Breast epithelium (tissue), 4 donors: ENCODE measurements at places on chromosomes 5 and 9. TPM values are rescaled to one million over a fixed set of nuclear protein-coding genes. Genes with fewer than 3 reads are reported as not detected.

- H3K4me1 ChIP-seq = no peaks in the 10 kb centered on the region
- peaks cover 9% of the 10 kb centered on the region for H3K27me3 ChIP-seq
- no peak for DNase-seq
- H3K36me3 ChIP-seq = no peaks in the 10 kb centered on the region
- H3K27ac ChIP-seq = no peak overlapping the region
- no peak overlapping the region for H3K4me3 ChIP-seq
Observed at GRCh38 chr5:35996076-35996475, 4.9 kb upstream of the UGT3A1 start.

DNA sequence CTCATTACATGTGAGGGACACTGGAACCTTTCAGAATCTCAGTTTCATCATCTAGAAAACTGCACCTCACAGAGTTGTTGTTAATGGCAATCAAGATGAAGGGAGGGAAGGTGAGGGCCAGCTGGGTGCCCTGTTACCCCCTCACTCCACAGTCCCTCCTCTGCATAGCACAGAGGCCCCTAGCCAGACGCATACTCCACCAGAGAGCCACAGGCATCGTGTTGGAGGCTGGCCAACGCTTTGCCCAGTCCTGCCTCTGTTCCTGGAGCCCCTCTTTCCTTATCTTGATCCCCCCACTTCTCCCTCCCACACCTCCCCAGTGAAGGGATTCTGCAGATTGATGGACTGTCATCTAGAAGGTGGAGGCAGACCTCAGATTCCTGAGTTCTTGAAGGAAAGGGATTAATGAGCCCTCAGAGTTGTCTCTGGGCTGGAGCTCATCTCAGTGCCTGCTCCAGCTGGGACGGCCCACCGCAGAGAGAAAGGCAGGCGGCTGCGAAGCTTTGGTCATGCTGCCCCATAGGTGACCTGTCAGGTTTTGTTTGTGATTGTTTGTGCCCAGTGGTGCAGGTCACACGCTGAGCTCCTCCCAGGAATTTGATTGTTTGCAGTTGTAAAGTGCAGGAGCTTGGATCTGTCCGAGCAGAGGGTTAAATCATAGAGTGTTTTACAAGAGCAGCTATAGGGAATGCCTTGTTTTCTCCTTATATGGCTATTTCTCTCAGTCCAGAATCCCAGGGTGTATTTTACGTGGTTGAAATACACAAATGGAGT, 487.3 kb downstream of the CCDC171 start:
- H3K4me3 ChIP-seq = no peak overlapping the region
- DNase-seq = no peak
- no peaks in the 10 kb centered on the region for H3K4me1 ChIP-seq
- H3K27ac ChIP-seq = no peak overlapping the region
- no peaks in the 10 kb centered on the region for H3K36me3 ChIP-seq

DNA sequence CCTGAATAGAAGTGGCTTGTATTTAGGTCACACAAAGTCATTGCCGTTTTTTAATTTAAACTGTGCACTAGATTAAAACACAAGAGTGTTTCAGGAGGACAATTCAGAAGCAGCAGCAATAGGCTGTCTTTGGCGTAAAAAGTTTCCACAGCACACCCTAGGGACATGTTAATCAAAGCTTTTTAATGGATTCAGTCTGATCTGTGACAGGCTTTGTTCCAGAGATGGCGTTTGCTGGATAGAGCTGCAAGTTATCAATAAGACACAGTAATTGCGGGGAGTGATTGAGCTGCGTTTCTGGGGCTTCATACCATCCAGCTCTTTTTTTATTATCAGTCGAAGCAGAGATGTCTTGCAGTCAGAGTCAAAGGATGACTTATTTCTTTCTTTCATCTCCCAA, 300.3 kb downstream of the ZNF608 start:
- H3K4me3 ChIP-seq = no peak overlapping the region
- no peak for DNase-seq
- no peaks in the 10 kb centered on the region for H3K4me1 ChIP-seq
- H3K27ac ChIP-seq = no peak overlapping the region
- H3K27me3 ChIP-seq = no peaks in the 10 kb centered on the region
- H3K36me3 ChIP-seq = no peaks in the 10 kb centered on the region

DNA sequence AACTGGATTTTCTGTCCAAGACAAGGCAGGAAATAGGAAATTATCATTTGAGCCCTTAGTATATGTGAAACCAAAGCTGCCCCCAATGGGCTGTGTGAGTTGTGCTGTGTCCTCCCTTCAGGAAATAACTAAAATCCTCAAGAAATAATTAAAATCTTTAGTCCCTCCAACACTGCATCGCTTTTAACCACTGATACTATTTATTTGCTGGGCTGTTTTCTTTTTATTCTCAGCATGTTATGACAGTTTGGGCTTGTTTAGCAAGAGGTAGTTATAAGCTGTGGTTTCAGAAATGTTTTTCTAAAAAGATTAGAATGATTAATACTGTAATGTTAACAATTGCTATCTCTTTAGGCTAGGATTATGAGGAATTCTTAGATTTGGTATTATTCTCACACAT, 187.0 kb upstream of the KCNN2 start:
- H3K4me1 ChIP-seq = no peaks in the 10 kb centered on the region
- H3K4me3 ChIP-seq = no peak overlapping the region
- DNase-seq = no peak
- no peak overlapping the region for H3K27ac ChIP-seq
- no peaks in the 10 kb centered on the region for H3K27me3 ChIP-seq

Gene SOHLH1
- not detected for total RNA-seq

DNA sequence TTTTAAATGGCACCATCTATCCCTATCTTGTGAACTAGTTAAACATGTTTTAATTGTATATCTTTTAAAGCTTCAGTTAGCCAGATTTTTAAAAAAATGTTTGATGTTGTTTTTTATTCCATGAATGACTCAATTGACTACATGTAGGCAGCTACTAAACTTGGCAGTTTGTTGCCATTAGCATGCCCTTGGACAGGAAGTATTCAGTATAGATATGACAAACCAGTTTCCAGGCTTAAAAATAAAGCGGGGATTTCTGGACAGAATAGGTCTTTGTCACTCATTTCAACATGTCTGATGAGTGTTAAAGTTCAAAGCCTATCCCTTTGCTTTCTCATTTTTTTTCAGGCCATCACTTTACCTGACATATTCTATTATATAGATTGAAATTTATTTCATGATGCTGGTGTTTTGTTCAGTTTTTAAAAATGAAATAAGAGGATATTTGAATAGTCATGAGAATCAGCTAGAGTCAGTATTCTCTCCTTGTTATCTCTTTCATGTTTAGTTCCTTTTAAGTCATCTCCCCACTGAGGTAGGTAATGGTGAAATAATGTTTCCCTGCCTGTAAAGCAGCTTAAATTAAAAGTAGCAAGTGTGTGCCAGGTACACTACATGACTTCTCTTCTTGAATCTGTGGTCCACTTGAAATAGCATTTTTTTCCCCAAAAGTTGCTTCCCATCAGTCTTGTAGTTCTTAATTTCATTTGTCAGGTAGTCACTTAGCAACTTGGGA, 11.9 kb downstream of the TNFAIP8 start:
- no peaks in the 10 kb centered on the region for H3K36me3 ChIP-seq
- peaks cover 5% of the 10 kb centered on the region for H3K4me1 ChIP-seq
- no peak for DNase-seq
- no peak overlapping the region for H3K27ac ChIP-seq

Gene SLC1A3
- total RNA-seq = 29.8 TPM

DNA sequence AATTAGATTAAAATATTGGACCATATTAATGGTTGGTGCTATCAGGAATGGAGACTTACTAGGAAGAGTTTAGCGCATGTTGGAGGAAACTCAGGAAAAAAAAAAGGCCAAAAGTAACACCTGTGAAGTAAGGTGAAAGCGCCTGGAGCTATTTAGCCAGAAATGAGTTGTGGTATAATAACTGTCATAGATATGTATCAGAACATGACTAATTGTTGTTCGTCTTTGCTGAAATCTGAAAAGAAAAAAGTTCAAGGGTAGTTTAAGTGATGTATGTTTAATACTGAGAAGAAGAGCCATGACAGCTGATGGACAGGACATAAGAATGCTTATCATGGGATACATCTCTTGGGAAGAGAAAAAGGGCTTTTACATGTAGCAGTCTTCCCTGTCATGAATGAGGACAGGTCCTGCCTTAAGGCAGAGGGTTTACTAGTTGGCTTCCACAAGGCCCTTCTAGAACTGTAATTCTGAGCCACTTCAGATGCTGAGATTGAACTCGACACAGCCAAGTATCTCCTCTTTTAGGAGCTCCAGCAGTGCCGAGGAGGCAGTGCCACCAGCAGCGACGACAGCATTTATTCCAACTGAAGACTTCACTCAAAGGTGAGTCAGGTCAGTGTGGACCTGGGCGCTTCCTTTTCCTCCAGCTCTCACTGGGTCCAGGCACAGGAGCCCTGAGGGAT, 940 bp upstream of the CAMK4 start:
- H3K27ac ChIP-seq = no peak overlapping the region
- no peaks in the 10 kb centered on the region for H3K36me3 ChIP-seq
- H3K27me3 ChIP-seq = no peaks in the 10 kb centered on the region

- H3K4me1 ChIP-seq = no peaks in the 10 kb centered on the region
- DNase-seq = no peak
- no peaks in the 10 kb centered on the region for H3K36me3 ChIP-seq
- H3K4me3 ChIP-seq = no peak overlapping the region
- H3K27ac ChIP-seq = no peak overlapping the region
Observed at GRCh38 chr5:7096294-7096693, 299.6 kb upstream of the ADCY2 start.

- H3K36me3 ChIP-seq = no peaks in the 10 kb centered on the region
- peak; percentile 39 for DNase-seq
- H3K27me3 ChIP-seq = no peaks in the 10 kb centered on the region
- no peaks in the 10 kb centered on the region for H3K4me1 ChIP-seq
- no peak overlapping the region for H3K27ac ChIP-seq
Observed at GRCh38 chr5:67765697-67766096, 449.9 kb upstream of the PIK3R1 start.

DNA sequence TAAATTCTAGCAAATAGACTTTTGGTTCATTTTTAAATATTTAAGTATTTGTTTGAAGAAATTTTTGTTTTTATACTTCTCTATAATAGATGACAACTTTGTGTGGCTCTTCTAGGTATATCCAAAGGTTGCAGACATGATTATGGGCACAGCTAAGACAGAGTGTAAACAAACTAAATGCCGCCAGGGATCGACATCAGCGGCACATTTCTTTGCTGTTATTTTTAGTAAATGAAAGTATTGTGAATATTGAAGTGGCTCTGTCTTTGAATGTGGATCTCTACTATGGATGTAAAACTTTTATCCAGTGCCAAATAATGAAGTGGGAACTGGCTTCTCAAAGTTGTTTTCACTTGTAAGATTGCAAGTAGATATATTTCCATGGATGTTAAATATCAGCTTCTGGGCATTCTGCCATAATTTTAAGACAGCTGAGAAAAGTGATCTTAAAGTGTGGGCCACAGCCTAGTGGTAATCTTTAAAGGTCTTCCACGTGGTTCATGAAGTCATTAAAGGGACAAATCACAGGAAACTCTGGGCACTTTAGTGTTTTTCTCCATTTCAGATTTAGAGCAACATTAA, 589.9 kb downstream of the ZNF608 start:
- H3K36me3 ChIP-seq = peaks cover 6% of the 10 kb centered on the region
- no peaks in the 10 kb centered on the region for H3K27me3 ChIP-seq
- DNase-seq = no peak
- no peak overlapping the region for H3K27ac ChIP-seq
- H3K4me3 ChIP-seq = no peak overlapping the region

DNA sequence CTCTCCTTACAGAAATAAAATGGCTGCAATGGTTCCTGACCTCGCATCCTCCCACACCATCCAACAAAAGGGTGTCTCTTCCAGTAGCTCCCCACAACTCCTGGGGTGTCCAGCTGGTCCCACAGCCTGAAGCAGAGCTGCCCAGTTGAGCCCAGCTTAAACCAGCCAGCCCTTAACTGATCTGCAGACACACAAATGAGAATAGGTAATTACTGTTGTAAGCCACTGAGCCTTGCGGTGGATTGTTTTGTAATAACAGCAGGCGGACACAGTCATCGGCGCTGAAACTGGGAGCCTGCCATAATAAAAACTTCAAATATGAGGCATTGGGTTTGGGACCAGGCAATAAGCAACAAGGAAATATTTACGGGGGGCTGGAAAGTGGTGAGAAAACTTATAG, 10.4 kb upstream of the ZBTB43 start:
- no peaks in the 10 kb centered on the region for H3K4me1 ChIP-seq
- H3K27ac ChIP-seq = no peak overlapping the region
- H3K36me3 ChIP-seq = no peaks in the 10 kb centered on the region
- no peak for DNase-seq
- no peak overlapping the region for H3K4me3 ChIP-seq
- H3K27me3 ChIP-seq = no peaks in the 10 kb centered on the region

Gene SLC45A2
- not detected for total RNA-seq

GRCh38 chr5:61069150-61069549, 93.1 kb downstream of the SMIM15 start:
- no peaks in the 10 kb centered on the region for H3K27me3 ChIP-seq
- DNase-seq = no peak
- no peak overlapping the region for H3K27ac ChIP-seq

Gene SV2C
- 0.32 TPM for total RNA-seq

GRCh38 chr9:18606846-18607245, 132.9 kb downstream of the ADAMTSL1 start:
- H3K36me3 ChIP-seq = no peaks in the 10 kb centered on the region
- no peaks in the 10 kb centered on the region for H3K27me3 ChIP-seq
- no peak for DNase-seq
- peak overlapping the region; percentile 48 for H3K27ac ChIP-seq
- H3K4me1 ChIP-seq = no peaks in the 10 kb centered on the region

Gene SPATA31A3
- total RNA-seq = not detected

- DNase-seq = no peak
- H3K4me3 ChIP-seq = peak overlapping the region; percentile 96
Observed at GRCh38 chr9:121699571-121700164, 48.2 kb downstream of the DAB2IP start.

DNA sequence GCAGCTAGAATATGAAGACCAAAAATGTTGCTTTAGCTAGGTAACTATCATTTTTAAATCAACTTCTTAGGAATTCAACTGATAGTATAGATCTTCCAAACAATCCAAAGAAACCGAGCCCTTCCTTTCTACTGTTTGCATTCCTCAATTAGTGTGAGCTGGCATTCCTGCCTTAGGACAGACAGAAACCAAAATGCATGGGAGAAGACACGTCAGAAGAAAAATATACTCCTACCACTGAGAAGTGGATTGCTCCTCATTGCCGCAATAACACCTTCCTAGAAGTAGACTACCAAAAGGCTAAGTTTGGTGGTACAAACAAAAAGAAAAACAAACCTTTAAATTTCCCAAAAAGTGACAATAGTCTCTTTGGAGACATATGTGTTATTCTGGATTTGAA, 440.0 kb downstream of the SEMA5A start:
- H3K36me3 ChIP-seq = no peaks in the 10 kb centered on the region
- no peak overlapping the region for H3K27ac ChIP-seq
- DNase-seq = no peak
- H3K4me3 ChIP-seq = no peak overlapping the region
- H3K4me1 ChIP-seq = no peaks in the 10 kb centered on the region

GRCh38 chr5:173410459-173411233, 82.4 kb upstream of the STC2 start:
- no peaks in the 10 kb centered on the region for H3K4me1 ChIP-seq
- no peaks in the 10 kb centered on the region for H3K36me3 ChIP-seq
- no peak overlapping the region for H3K4me3 ChIP-seq
- H3K27me3 ChIP-seq = no peaks in the 10 kb centered on the region
- H3K27ac ChIP-seq = no peak overlapping the region

GRCh38 chr5:81147011-81147885, 85.9 kb upstream of the CKMT2 start:
- no peaks in the 10 kb centered on the region for H3K36me3 ChIP-seq
- no peak for DNase-seq
- no peaks in the 10 kb centered on the region for H3K27me3 ChIP-seq
- no peak overlapping the region for H3K4me3 ChIP-seq
- H3K27ac ChIP-seq = no peak overlapping the region

GRCh38 chr9:101247297-101247696, 137.5 kb downstream of the BAAT start:
- DNase-seq = no peak
- H3K4me1 ChIP-seq = no peaks in the 10 kb centered on the region
- H3K36me3 ChIP-seq = no peaks in the 10 kb centered on the region
- H3K4me3 ChIP-seq = no peak overlapping the region
- H3K27me3 ChIP-seq = no peaks in the 10 kb centered on the region

Gene C9orf153
- total RNA-seq = 0.66 TPM
